Right atrium auricular region (tissue), 2 donors: ENCODE measurements at places on chromosomes 12 and 14. TPM values are rescaled to one million over a fixed set of nuclear protein-coding genes. Genes with fewer than 3 reads are reported as not detected.

The FAM186B gene
- not detected for total RNA-seq

The SLC8A3 gene
- total RNA-seq, result 1.3 TPM

The SLCO1B3 gene
- not detected for total RNA-seq

DNA sequence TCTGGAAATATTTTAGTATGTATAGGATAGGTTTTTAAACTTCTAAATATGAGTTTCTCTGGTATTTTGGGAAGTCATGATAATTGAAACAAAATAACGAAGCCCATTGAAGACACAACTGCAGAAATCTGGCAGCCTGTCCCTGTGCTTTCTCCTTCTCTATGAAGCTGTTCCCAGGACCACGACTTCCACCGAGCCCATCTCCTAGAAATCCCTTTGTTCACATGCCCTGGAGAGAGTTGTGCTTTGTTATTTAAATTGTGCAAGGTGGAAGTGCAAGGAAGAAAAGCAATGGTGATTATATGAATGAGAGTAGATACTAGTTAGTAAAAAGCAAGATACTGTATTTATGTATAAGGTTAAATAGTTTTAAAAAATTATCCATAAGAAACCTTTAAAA lies 32.2 kb downstream of the STK38L start:
- no peak overlapping the region for H3K4me3 ChIP-seq
- DNase-seq, result no peak
- H3K27ac ChIP-seq, result no peak overlapping the region
- H3K36me3 ChIP-seq, result peaks cover 4% of the 10 kb centered on the region
- no peaks in the 10 kb centered on the region for H3K4me1 ChIP-seq
- no peaks in the 10 kb centered on the region for H3K27me3 ChIP-seq

The TSFM gene
- 23.2 TPM for total RNA-seq

GRCh38 chr12:102281231-102281630 lies 83.6 kb upstream of the PMCH start:
- H3K4me3 ChIP-seq, result no peak overlapping the region
- no peak for DNase-seq
- H3K27me3 ChIP-seq, result no peaks in the 10 kb centered on the region
- H3K36me3 ChIP-seq, result no peaks in the 10 kb centered on the region

GRCh38 chr14:55936691-55937090 lies 181.5 kb upstream of the PELI2 start:
- H3K4me1 ChIP-seq, result no peaks in the 10 kb centered on the region
- no peak overlapping the region for H3K4me3 ChIP-seq
- DNase-seq, result no peak
- no peaks in the 10 kb centered on the region for H3K36me3 ChIP-seq
- no peak overlapping the region for H3K27ac ChIP-seq

DNA sequence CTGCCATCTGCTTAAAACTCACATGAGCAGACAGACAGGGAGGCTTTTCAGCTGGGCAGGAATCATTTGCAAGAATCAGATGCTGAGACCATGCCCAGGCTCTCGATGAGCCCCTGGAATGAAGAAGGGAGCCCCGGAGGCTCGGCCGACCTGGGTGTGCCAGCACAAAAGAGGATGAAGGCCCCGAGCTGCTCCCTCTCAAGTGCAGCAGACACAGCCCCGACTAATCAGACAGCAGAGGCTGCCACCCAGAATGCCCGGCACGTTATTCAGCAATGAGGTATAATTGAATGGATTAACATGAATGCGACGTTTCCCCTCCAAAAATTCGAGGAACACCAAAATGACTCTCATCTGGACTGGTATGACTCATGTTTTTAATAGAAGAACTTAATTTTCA lies 58.9 kb downstream of the BCL11B start:
- DNase-seq, result no peak
- no peak overlapping the region for H3K4me3 ChIP-seq
- H3K36me3 ChIP-seq, result no peaks in the 10 kb centered on the region
- no peak overlapping the region for H3K27ac ChIP-seq

GRCh38 chr14:57266065-57266464 lies 2.6 kb downstream of the EXOC5 start:
- no peaks in the 10 kb centered on the region for H3K27me3 ChIP-seq
- DNase-seq, result no peak
- no peak overlapping the region for H3K27ac ChIP-seq

DNA sequence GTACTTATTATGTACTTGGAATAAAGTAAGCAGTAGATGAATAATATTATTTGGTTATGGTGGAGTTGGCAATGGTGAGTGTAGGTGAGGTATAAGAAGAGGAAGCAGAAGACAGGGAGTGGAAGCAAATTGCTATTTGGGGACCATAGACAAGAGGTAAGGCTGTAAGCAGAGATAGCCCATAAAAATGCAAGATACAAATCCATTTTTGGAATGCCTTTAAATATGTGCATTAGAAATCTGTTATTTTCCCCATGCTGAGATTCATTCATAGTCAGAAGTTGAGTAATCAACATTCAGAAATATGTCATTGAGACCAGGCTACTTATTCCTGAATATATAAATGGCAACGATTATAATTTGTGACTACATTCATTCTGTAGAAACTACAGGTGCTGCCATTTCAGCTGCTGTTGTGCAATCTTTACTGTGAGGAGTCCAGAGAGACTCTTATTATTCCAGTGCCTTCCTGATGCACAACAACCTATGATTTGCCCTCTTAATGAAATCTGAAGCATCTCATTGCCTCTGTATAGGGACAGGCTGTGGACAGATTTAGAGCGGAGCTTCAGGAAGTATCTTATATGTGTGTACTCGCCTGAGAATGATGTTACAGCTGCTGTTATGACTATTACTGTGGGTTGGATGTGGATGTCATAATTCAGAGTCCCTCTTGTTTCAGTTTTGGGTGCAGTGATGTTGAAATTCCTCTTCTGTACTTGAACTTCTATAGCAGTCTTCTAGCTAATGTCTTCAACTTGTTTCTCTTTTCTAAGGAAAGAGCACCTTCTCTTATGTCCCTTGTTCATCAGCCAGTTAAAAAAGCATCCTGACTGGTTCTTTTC lies 173.8 kb downstream of the NAV3 start:
- H3K27ac ChIP-seq, result no peak overlapping the region
- no peak overlapping the region for H3K4me3 ChIP-seq
- no peaks in the 10 kb centered on the region for H3K4me1 ChIP-seq
- no peaks in the 10 kb centered on the region for H3K27me3 ChIP-seq
- DNase-seq, result no peak

DNA sequence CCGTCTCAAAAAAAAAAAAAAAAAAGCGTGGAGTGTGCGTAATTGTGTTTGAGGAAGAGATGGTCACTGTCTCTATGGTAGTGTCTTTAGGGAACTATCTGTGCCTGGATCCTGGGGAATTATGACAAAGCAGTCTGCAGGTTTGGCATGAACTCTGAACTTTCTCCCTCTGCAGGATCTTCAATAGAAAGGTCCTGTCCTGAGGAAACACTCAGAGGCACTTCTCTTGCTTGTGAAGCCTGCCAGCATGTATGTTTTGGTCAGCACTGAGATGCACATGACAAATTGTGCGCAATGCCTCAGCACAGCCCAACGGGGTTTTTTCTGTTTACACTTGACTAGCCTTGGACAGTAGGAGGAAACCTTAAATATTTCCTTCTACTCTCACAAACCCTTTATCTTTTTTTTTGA lies 46.6 kb downstream of the ATF7 start:
- H3K36me3 ChIP-seq, result no peaks in the 10 kb centered on the region
- no peak overlapping the region for H3K4me3 ChIP-seq
- H3K4me1 ChIP-seq, result no peaks in the 10 kb centered on the region
- no peaks in the 10 kb centered on the region for H3K27me3 ChIP-seq

The PLD4 gene
- 0.08 TPM for total RNA-seq

GRCh38 chr14:103548463-103549351 lies 13.8 kb downstream of the BAG5 start:
- H3K4me3 ChIP-seq, result no peak overlapping the region
- peaks cover 69% of the 10 kb centered on the region for H3K4me1 ChIP-seq
- no peak for DNase-seq
- no peaks in the 10 kb centered on the region for H3K36me3 ChIP-seq

DNA sequence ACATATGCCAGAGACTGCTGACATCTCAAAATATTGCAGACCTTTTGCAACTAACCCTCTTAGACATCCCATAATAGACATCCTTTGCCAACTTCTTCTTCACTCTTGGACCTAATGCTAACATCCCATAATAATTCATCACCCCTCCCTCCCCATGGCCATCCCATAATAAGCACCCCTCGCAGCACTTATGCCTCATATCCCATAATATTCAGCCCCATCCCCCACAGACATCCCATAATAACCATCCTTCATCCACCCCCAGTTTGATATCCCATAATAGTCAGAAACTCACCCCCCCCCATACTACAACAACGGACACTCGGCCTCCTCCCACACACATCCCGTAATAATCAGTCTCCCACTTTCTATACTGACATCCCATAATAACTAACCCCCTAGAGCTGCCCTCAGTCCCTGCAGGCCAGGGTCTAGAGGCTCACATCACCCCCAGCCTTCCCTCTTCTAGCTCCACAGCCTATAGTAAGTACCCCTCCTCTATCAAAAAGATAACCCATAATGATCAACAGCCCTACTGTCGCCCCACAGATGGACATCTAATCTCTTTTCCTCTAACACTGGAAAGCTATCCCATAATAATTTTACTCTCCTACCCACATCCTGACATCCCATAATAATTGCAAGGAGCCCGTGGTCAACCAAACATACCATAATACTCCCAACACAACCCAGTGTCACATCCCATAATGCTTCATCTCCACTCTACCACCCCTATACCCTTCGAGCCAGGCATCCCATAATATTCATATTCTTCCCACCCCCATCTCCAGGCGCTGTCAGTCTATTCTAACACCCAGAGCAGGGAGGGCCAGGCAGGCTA lies 792 bp upstream of the CHD4 start:
- peak overlapping the region; percentile 96 for H3K27ac ChIP-seq
- H3K4me3 ChIP-seq, result no peak overlapping the region
- no peaks in the 10 kb centered on the region for H3K27me3 ChIP-seq
- H3K4me1 ChIP-seq, result peaks cover 57% of the 10 kb centered on the region
- H3K36me3 ChIP-seq, result no peaks in the 10 kb centered on the region

DNA sequence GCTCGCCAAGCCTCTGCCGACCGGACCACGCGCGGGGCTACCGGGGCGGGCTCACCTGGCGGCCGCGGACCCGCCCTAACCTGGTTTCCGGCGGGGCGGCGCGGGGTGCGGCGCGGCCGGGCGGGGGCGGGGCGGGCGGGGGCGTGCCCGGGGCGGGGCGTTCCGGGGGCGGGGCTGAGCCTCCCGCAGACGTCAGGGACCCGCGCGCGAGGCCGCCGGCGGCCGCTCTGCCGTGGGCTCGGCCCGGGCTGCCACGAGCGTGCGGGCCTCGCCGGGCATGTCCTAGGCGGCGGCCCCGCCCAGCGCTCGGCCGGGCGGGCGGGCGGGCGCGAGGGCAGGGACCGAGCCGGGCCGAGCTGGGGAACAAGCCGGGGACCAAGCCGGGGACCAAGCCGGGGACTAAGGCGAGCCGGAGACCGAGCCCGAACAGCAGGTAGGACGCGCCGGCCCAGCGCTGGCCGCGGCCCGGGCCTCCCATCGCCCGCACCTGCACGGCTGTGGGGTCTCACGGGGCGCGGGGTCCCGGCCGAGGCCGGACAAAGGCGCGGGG lies at the start of gene CEP170B:
Gene CEP170B, plus strand, starts transcription at position 188 of the 550 bp plus-strand sequence. CDS start 3,183 bp downstream, outside the sequence.
- no peak for DNase-seq
- peak within 1 kb of the TSS; percentile 38 for H3K27ac ChIP-seq
- H3K4me1 ChIP-seq, result no peaks in the 10 kb centered on the region
- H3K36me3 ChIP-seq, result no peaks in the 10 kb centered on the region
- peak within 1 kb of the TSS; percentile 62 for H3K4me3 ChIP-seq
- no peaks in the 10 kb centered on the region for H3K27me3 ChIP-seq

GRCh38 chr12:43551279-43551970 lies 578 bp downstream of the ADAMTS20 start:
- no peak overlapping the region for H3K27ac ChIP-seq
- no peak for DNase-seq
- no peaks in the 10 kb centered on the region for H3K4me1 ChIP-seq
- peaks cover 9% of the 10 kb centered on the region for H3K27me3 ChIP-seq
- H3K4me3 ChIP-seq, result peak overlapping the region; percentile 4
